ENCODE measurements at places on chromosomes 3 and 15. TPM values are rescaled to one million over a fixed set of nuclear protein-coding genes. Genes with fewer than 3 reads are reported as not detected.

Gene ALPK3
- total RNA-seq, result 0.18 TPM

Gene B4GALT4
- 17.9 TPM for total RNA-seq

DNA sequence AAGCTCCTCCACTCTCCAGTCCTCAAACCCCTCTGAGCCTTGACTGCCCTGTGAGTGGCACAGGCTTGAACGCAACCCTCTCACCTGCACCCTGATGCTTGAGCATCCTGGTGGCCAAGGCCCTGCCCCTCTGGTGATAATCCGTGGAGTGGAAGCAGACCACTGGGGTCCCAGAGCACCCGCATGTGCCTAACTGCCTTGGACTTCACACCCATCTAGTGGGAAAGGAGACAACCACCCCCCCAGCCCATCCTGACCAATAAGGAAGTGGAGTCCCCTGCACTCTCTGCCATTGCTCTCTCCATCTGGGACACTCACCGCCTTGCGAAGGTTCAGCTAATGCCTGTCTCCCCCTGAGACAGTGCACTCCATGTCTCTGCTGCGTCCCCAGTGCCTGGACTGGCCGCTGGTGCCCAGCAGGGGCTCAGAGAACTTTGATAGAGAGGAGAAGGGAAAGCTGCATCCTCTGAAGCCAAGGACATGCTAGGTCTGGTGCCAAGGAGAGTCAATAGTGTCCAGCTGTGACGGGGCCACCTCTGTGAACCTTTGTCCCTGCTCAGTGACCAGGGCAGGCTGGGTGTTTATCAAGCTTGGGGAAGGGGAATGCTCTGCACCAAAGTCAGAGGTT lies 3.4 kb downstream of the KLF15 start:
- H3K4me3 ChIP-seq, result no peak overlapping the region
- H3K27me3 ChIP-seq, result peaks cover 14% of the 10 kb centered on the region
- H3K27ac ChIP-seq, result no peak overlapping the region
- H3K4me1 ChIP-seq, result no peaks in the 10 kb centered on the region

- H3K4me3 ChIP-seq, result no peak overlapping the region
- H3K27me3 ChIP-seq, result no peaks in the 10 kb centered on the region
- no peak overlapping the region for H3K27ac ChIP-seq
These were observed 38.3 kb downstream of the MITF start for GRCh38 chr3:69777582-69777967.

- no peak overlapping the region for H3K27ac ChIP-seq
- no peak overlapping the region for H3K4me3 ChIP-seq
- no peaks in the 10 kb centered on the region for H3K27me3 ChIP-seq
- no peaks in the 10 kb centered on the region for H3K36me3 ChIP-seq
These were observed 35.9 kb downstream of the UNC13C start for GRCh38 chr15:54014067-54014655.

Gene GOLGA6B
- not detected for total RNA-seq

DNA sequence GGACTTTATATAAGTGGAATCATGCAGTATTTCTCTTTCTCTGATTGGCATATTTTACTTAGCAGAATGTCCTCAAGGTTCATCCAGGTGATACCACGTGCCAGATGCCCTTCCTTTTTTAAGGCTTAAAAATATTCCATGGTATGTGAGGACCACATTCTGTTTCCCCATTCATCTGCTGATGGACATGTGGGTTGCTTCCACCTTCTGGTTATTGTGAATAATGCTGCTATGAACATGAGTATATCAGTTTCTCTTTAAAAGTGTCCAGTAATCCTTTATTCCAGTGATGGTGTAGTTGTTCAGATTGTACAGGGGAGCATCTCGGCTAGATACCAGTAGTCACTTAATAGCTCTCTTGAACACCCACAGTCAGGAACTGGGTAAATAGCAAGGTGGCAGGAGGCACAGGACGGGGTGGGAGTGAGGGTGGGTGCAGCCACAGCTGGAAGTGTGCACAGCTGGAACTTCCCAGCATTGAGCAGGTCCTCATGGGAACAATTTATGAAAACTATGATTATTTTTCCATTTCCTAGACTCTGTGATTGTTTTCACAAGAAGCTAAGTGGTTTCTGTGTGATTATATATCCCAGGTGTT lies 50.3 kb upstream of the ATG7 start:
- H3K4me1 ChIP-seq, result no peaks in the 10 kb centered on the region
- no peaks in the 10 kb centered on the region for H3K36me3 ChIP-seq
- H3K4me3 ChIP-seq, result no peak overlapping the region
- DNase-seq, result no peak
- no peak overlapping the region for H3K27ac ChIP-seq
- no peaks in the 10 kb centered on the region for H3K27me3 ChIP-seq

Gene CD86
- 1.2 TPM for total RNA-seq

DNA sequence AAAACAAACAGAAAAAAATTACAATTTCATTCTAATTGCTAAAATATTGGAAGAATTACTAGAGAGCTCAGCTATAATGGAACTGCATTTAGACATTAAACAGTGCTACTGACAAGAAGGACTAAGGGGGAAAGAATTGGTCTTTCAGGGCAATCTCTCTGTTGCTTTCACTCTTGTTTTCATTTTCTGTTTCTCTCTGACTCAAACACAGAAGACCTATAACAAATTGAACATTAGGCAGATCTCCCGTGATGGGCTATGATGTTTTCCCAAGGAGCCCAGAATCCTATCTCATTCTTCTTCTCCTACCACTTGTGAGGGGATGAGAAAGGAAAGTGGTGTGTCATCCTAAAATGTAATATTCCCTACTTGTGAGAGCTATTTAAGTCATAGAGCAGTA lies 358.0 kb upstream of the TGFBR2 start:
- H3K36me3 ChIP-seq, result no peaks in the 10 kb centered on the region
- H3K4me3 ChIP-seq, result no peak overlapping the region
- no peak for DNase-seq
- no peaks in the 10 kb centered on the region for H3K4me1 ChIP-seq
- no peaks in the 10 kb centered on the region for H3K27me3 ChIP-seq

Gene DNAH12
- 0.09 TPM for total RNA-seq

Gene SEC62
- total RNA-seq, result 66.7 TPM

GRCh38 chr15:67127331-67127664 lies 61.9 kb downstream of the SMAD3 start:
- peaks cover 5% of the 10 kb centered on the region for H3K36me3 ChIP-seq
- H3K27me3 ChIP-seq, result no peaks in the 10 kb centered on the region
- no peak overlapping the region for H3K27ac ChIP-seq
- peaks cover 46% of the 10 kb centered on the region for H3K4me1 ChIP-seq

Gene GBE1
- total RNA-seq, result 22.9 TPM

- no peak overlapping the region for H3K27ac ChIP-seq
- H3K4me3 ChIP-seq, result no peak overlapping the region
- H3K27me3 ChIP-seq, result no peaks in the 10 kb centered on the region
- peaks cover 26% of the 10 kb centered on the region for H3K36me3 ChIP-seq
These were observed 31.9 kb downstream of the SH3BP5 start for GRCh38 chr3:15300323-15301078.

DNA sequence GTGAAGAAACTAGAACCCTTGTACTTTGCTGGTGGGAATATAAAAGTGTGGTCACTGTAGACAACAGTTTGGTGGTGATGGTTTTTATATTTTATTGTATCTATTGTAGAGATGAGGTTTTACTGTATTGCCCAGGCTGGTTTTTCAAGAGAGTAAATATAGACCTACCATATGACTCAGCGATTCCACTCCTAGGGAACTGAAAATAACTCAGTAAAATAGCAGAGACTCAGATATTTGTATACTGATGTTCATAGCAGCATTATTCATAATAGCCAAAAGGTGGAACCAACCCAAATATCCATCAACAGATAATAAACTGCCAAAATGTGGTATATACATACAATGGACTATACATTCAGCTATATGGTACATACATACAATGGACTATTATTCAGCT lies 68.8 kb upstream of the IL12A start:
- no peak for DNase-seq
- no peak overlapping the region for H3K27ac ChIP-seq
- no peaks in the 10 kb centered on the region for H3K4me1 ChIP-seq
- H3K4me3 ChIP-seq, result no peak overlapping the region
- H3K36me3 ChIP-seq, result no peaks in the 10 kb centered on the region

- H3K36me3 ChIP-seq, result no peaks in the 10 kb centered on the region
- no peaks in the 10 kb centered on the region for H3K27me3 ChIP-seq
- H3K4me3 ChIP-seq, result no peak overlapping the region
- DNase-seq, result no peak
- H3K4me1 ChIP-seq, result no peaks in the 10 kb centered on the region
These were observed 64.2 kb downstream of the TBC1D5 start for GRCh38 chr3:17678116-17678741.

Gene SERPINI2
- not detected for total RNA-seq

Gene ROPN1B
- not detected for total RNA-seq

Gene RETNLB
- total RNA-seq, result not detected

DNA sequence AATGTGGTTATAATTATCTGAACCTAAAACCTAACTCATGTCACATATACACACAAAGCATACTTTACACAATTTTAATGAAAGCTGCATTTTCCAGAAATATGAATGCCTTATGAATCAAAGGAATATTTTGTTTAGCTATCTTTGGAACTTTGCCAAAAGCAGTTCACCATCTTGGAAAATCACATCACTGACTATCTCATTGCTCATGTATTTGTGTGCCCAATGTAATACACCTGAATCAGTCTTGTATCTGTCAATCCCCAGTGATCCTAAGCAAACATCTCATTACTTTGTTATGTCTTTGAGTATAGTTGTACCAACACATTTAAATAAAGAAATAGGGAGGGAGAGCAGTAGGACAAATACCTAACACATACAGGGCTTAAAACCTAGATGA lies 15.6 kb upstream of the CD47 start:
- H3K27me3 ChIP-seq, result no peaks in the 10 kb centered on the region
- H3K36me3 ChIP-seq, result no peaks in the 10 kb centered on the region
- H3K27ac ChIP-seq, result no peak overlapping the region
- H3K4me1 ChIP-seq, result peaks cover 6% of the 10 kb centered on the region

Gene HCN4
- 0.02 TPM for total RNA-seq

Gene MORC1
- not detected for total RNA-seq

- DNase-seq, result no peak
- peak overlapping the region; percentile 4 for H3K4me3 ChIP-seq
- H3K27me3 ChIP-seq, result no peaks in the 10 kb centered on the region
- no peaks in the 10 kb centered on the region for H3K36me3 ChIP-seq
- H3K27ac ChIP-seq, result no peak overlapping the region
- peaks cover 81% of the 10 kb centered on the region for H3K4me1 ChIP-seq
These were observed 55.1 kb downstream of the MBNL1 start for GRCh38 chr3:152323834-152324233.

DNA sequence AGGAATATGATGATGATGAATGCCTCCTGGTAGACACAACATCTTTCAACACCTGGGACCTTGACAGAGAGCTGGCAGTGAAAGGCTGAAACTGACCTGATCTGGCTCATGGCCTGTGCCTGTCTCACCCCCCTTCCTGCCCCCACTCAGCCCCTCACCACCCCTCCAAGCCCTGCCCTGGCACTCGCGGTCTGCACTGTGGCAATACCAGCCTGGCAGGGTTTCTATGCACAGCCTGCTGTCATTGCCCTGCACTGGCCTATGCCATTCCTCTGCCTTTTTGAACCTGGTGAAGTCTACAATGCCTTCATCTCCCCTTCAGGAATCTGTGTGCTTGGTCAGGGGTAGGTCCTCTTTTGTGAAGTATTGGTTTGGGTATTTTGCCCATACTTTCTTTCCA lies 56.5 kb downstream of the ACAD9 start:
- DNase-seq, result no peak
- no peaks in the 10 kb centered on the region for H3K4me1 ChIP-seq
- H3K27ac ChIP-seq, result no peak overlapping the region

DNA sequence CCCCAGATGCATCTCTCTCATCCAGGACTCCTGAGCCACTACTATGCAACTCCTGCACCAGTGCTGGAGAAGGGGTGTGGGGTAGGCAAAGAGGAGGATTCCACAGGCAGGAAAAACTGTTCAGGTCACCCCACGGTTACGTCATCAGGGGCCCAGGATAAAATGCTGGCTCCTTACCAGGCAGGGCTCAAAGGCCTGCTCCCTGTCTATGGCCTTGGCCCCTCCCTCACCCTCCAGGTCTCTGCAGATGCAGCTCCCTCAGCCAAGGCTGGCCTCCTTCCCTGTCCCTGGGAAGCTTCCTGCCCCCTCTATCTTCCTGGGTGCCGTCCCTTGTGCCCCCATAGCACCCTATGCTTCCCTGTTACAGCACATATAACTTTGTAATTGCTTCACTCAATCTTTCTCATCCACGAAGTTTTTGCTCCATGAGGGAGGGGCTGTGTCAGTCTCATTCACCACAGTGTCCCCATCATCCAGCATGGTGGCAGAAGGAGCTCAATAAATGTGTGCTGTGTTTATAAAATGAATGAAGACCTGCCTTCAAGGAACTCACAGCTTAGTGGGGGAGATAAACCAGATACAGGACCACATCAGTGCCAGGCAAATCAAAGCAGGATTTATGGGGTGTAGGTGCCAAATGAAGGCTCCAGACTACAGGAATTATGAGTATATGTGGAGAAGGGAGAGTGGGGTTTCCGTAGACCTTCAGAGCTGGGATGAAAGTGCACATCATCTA lies 18.6 kb downstream of the KBTBD13 start:
- no peak overlapping the region for H3K27ac ChIP-seq
- H3K4me1 ChIP-seq, result no peaks in the 10 kb centered on the region
- H3K4me3 ChIP-seq, result no peak overlapping the region
- H3K36me3 ChIP-seq, result peaks cover 12% of the 10 kb centered on the region
- H3K27me3 ChIP-seq, result no peaks in the 10 kb centered on the region

- no peaks in the 10 kb centered on the region for H3K36me3 ChIP-seq
- no peaks in the 10 kb centered on the region for H3K27me3 ChIP-seq
These were observed 151.0 kb upstream of the WNT5A start for GRCh38 chr3:55637906-55638638.

DNA sequence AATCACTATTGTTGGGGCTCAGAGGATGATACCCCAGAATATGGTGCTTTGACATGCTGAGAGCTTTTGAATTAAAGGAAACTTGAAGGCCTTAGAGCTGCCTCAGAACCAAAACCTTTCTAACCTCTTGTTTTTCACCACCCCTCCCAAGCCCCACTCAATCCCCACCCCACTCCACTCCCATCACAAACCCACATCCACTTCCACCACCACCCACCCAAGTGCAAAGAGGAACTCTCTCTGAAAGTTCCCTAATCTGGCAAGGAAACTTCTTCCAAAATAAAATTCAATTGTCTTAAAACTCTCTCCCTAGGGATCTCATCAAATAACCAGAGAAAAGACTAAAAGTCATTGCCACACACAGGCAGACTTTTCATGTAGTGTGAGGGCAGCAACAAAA lies 301.2 kb upstream of the ARHGEF26 start:
- no peak overlapping the region for H3K4me3 ChIP-seq
- DNase-seq, result no peak
- H3K4me1 ChIP-seq, result no peaks in the 10 kb centered on the region
- H3K36me3 ChIP-seq, result no peaks in the 10 kb centered on the region

Gene DUOX2
- total RNA-seq, result not detected

Gene MAP1A
- 0.75 TPM for total RNA-seq

Gene TRPC1
- 1.1 TPM for total RNA-seq

Gene MESP2
- total RNA-seq, result not detected

GRCh38 chr3:50167069-50167840 lies 12.1 kb downstream of the SEMA3F start:
- DNase-seq, result no peak
- no peak overlapping the region for H3K27ac ChIP-seq
- no peaks in the 10 kb centered on the region for H3K36me3 ChIP-seq
- no peaks in the 10 kb centered on the region for H3K4me1 ChIP-seq
- H3K27me3 ChIP-seq, result no peaks in the 10 kb centered on the region
